ENCODE measurements at places on chromosomes 5 and 9.

GRCh38 chr9:20552874-20553557 lies 69.3 kb downstream of the MLLT3 start:
- no peak for DNase-seq

GRCh38 chr5:138694146-138694545 lies 59.1 kb upstream of the CTNNA1 start:
- no peak for DNase-seq

DNA sequence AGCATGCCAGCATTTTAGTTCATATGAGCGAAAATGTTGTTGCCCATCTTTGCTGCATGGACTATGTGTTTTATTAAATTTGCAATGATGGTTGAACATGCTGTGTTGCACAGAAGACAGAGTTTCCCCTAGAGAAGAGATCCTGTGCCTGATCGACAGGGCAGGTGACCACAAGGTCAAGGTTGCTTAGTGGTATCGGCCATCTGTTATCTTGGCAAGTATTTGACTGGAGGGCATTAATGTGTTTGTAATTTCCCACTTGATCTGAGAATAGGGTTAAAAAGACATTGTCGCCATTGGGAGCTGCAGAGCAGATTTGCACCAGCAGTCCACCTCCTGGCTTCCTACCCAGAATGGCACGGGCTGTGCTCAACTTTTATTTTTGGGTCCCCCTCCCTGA lies 1523.6 kb upstream of the WWC1 start:
- DNase-seq = no peak

GRCh38 chr5:132238901-132239500 lies 11.3 kb upstream of the P4HA2 start:
- DNase-seq = no peak

GRCh38 chr5:149360272-149360671 lies 2.4 kb downstream of the PCYOX1L start:
- DNase-seq = no peak

GRCh38 chr9:138077126-138077525 lies 199.5 kb downstream of the CACNA1B start:
- DNase-seq = no peak

DNA sequence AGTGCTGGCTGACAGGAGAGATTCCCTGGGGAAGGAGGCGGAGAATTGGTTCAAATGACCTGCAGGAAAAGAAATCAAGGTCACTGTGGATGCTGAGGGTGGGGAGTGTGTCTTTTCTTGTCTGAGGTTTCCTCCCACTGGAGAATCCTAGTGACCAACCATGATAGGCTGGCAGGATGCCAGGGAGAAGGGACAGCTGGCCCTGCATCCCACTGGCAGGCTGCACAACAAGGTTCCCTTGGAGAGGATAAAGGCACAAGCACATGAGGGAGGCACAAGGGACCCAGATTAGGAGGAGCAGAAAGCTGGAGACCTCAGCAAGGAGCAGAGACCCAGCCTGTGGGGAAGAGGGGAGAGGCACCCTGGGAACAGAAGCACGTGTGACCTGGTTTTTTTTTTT lies 11.4 kb upstream of the ZDHHC12 start:
- no peak for DNase-seq

DNA sequence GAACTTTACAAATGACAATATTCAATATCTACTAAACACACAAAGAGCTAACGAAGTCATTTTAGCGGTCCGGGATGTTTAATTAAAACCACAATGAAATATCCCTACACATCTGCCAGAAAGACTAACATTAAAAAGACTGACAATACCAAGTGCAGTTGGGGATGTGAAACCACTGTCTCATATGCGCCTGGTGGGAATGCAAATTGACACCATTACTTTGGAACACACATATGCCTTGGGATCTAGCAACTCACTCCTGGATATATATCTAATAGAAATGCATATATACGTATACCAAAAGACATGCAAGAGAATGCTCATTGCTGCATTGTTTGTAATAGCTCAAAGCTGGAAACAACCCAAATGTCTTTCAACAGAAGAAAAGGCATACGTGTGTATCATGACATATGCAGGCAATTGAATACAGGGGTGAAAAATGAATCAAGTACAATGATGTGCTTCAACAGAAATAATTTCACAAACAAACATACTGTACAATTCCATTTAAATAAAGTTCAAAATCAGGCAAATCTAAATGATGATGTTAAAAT lies 153.3 kb downstream of the CARTPT start:
- no peak for DNase-seq

DNA sequence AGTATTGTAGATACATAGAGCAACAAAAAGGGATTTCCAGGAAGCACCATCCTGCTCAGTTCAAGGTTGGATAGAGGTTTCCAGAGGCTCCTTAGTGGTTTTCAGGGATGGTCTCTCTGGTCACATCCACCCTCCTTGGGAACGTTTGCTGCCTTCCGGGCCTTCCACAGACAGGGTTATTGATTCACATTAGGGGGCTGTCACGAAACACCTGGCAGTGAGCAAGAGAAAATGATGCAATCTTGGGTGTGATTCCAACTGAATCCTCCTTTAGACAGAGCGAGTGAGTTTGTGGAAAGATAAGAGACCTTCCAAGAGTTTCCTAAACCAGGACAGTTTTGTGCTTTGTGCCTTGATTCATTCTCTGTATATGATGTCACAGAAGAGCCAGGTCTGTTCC lies 43.8 kb upstream of the CTSL start:
- no peak for DNase-seq

DNA sequence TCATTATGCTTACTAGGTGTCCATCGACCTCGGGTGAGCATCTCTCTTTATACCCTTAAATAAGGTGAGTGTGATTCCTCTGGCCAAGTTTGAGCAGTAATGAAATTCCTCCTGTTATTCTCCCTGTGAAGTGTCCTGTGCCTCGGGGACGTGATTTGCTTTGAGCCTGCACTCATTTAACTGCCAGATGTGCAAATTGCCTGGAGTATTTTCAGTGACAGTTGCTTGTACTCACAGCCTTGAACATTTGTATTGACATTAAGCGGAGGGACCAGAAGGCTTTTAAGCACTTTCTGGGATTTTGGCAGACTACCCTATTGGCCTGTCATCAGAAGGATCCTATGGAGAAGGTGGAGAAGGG lies 126.9 kb downstream of the DOCK2 start:
- no peak for DNase-seq

- DNase-seq = no peak
Observed at GRCh38 chr9:128638580-128638979, 18.1 kb downstream of the DYNC2I2 start.

GRCh38 chr9:128421482-128421996 lies 882 bp downstream of the CERCAM start:
- no peak for DNase-seq

DNA sequence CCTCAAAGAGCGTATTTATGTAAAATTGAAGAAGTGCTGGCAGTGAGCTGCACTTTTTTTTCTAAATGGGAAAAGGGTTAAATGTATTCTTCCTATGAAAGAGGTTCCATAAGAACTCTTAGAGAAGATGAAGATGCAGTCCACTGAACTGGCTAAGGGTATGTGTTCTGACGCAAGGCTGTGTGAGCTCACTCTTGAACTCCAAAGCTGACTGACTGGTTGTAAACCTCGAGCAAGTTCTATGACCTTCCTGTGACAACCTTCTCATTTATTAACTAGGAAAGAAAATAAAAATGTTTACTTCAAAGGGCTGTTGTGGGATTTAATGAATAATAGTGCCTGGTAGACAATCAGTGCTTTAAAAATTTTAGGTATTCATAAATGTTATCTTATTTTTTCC lies 46.7 kb downstream of the POC5 start:
- no peak for DNase-seq

DNA sequence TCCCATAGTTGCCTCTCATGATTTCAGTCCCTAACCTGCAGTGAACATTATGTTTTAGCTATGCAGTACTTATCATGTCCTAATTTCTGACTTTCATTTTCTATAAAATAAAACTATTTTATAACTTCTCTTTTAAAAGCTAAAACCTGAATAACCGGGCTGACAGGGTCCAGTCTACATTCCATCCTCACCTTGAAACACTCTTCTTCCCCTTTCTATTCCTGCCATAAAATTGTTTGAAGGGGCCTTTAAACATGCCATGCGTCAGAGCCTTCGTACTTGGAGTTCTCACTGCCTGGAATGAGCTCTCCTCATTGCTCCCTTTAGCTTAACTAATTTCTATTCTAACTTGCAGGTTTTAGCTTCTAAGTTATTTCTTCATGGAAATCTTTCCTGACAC lies 143.0 kb upstream of the PRLR start:
- no peak for DNase-seq

DNA sequence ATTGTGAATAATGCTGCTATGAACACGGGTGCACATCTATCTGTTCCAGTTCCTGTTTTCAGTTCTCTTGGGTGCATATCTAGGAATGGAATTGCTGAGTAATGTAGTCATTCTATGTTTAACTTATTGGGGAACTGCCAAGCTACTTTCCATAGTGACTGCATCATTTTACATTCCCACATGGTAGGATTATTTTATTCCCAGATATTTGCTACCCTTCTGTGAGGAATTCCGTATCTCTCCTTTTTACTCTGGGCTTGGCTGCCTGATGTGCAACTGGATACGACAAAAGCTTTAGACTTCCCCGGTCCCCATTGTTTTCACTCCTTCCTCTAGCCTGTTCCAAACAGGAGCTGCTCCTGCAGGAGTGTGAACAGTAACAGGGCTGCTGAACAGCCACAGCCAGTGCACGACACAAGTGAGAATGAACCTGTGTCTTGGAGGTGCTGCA lies 7.2 kb downstream of the TAS2R1 start:
- no peak for DNase-seq

- DNase-seq = no peak
Observed at GRCh38 chr5:136053336-136054141, 24.8 kb downstream of the TGFBI start.

GRCh38 chr9:134340475-134341160 lies 14.4 kb downstream of the RXRA start:
- DNase-seq = no peak

DNA sequence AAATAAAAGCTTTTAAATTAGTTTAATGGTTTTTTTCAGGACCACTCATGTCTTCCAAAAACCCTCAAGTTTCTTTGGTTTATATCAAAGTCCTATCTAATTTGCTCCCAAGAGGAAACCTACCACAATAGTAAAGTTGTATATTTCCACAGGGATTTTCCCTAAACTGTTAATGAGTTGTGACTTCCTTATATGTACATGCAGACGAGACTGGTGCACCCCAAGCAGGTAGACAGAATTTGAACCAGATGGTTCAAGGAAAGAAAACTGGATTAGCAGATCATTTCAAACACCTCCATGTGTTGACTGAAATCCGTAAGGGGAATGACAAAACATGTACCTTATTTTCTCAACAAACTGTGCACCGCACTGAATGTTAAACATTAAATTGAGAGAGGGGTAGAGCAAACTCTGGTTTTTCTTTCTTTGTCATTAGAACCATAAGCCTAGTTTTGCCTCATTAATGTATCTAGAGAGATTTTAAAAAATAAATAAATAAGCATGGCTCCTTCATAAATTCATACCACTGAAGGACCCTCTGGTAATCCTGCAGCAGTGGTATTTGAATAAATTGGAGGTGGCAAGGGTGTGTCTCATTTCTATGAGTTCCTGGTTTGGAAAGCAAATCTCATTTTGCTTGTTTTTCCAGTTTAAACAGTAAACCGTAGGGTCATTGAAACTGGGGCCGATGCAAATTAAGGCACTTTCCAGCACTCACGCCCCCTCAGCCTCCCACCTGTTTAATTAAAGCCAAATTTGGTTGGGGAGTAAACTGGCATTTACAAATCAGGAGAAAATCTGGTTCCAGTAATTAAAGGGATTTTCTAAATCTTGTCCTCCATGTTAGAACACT lies 51.1 kb downstream of the ENC1 start:
- no peak for DNase-seq

GRCh38 chr5:96814041-96814440 lies 6.3 kb upstream of the ERAP1 start:
- DNase-seq = no peak

DNA sequence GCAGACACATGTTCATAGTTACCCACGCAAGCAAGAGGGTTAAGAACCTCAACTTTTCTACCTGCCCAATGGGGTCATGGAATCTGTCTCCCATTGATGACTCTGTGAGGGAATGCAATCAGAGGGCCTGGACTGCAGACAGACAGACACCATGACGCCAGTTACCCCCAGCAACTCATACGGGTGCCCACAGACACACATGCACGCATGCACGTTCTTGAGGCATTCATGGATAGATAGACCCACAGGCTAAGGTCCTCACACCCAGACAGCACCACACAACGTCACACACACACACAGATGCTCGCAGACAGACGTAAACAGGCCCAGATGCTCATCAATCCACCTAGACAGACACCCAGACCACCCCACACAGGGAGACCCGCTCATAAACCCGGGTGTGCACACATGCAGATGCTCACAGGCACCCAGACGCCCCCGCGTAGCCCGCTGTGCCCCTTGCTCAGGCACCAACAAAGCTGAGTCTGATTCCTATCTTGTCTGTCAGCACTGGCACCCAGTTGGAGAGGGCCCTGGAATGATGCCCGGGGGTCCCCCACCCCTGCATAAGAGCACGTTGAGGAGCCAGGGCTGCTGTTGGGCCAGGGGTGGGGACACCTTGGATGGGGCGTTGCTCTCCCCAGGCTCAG lies 23.6 kb downstream of the LHX2 start:
- DNase-seq = no peak

GRCh38 chr9:70101265-70101664 lies 57.6 kb downstream of the MAMDC2 start:
- DNase-seq = no peak

- no peak for DNase-seq
Observed at GRCh38 chr5:36945687-36946086, 69.1 kb downstream of the NIPBL start.

GRCh38 chr9:86642721-86643120 lies 288.5 kb upstream of the TUT7 start:
- DNase-seq = no peak

- peak; percentile 13 for DNase-seq
Observed at GRCh38 chr5:32076699-32077695, 97.1 kb downstream of the GOLPH3 start.

DNA sequence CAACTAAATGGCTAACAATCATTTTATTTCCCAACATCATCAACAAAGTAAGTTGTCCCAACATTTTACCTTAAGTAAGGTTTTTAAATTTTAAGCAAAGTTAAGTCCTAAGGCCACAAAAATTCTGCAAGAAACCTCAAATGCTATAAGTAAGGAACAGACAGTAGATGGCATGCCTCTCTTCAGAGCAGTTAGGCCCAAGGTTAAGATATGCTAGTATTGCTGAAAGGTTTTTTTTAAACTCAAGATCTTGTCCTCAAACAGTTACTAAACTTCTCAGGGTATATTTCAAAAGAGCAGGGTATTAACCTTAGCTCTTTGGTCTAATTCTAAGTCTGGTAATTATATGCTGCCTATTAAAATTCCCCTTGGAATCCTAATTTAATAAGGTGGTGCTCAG lies 35.1 kb downstream of the PJA2 start:
- no peak for DNase-seq

DNA sequence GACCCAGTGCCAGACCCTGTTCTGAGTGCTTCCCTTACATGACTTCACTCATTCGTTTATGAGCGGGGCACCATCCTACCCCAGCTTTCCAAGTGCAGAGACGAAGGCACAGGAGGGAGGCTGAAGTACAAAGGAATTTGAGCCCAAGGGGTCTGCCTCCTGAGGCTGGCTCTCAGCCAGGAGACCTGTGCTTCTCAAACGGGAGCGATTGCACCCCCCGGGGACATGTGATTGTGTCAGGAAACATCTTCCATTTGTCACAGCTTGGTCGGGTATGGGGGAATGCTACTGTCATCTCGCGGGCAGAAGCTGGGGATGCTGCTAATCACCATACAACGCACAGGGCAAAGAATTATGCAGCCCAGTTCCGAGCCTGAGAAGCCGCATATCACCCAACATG lies 23.9 kb downstream of the ADCY2 start:
- DNase-seq = no peak

Data from NCI-H2081 treated with DMSO at 0.1 percent for 48 hours (cell line).